HFFc6 (cell line): ENCODE measurements at places on chromosomes 2 and 18.

GRCh38 chr2:134348760-134349159, 94.9 kb downstream of the MGAT5 start:
- DNase-seq = no peak
- H3K4me3 ChIP-seq = peak overlapping the region; percentile 40; the same call in 1 of the 2 replicates
- peaks cover 2% of the 10 kb centered on the region; the same call in 1 of the 2 replicates for H3K27me3 ChIP-seq
- peaks cover 17% of the 10 kb centered on the region for H3K4me1 ChIP-seq

- peaks cover 2% of the 10 kb centered on the region; the same call in 1 of the 2 replicates for H3K27me3 ChIP-seq
- no peaks in the 10 kb centered on the region for H3K4me1 ChIP-seq
- H3K36me3 ChIP-seq = no peaks in the 10 kb centered on the region; the same call in 1 of the 2 replicates
- no peak for DNase-seq
- H3K27ac ChIP-seq = no peak overlapping the region
These were observed 278.3 kb downstream of the MYCN start for GRCh38 chr2:16218625-16219024.

- no peak overlapping the region for H3K27ac ChIP-seq
- H3K36me3 ChIP-seq = no peaks in the 10 kb centered on the region
- no peak for DNase-seq
- H3K4me1 ChIP-seq = peaks cover 13% of the 10 kb centered on the region
- H3K27me3 ChIP-seq = peaks cover 2% of the 10 kb centered on the region; the same call in 1 of the 2 replicates
- H3K4me3 ChIP-seq = no peak overlapping the region
These were observed 168.9 kb upstream of the SERPINE2 start for GRCh38 chr2:224208007-224208406.

DNA sequence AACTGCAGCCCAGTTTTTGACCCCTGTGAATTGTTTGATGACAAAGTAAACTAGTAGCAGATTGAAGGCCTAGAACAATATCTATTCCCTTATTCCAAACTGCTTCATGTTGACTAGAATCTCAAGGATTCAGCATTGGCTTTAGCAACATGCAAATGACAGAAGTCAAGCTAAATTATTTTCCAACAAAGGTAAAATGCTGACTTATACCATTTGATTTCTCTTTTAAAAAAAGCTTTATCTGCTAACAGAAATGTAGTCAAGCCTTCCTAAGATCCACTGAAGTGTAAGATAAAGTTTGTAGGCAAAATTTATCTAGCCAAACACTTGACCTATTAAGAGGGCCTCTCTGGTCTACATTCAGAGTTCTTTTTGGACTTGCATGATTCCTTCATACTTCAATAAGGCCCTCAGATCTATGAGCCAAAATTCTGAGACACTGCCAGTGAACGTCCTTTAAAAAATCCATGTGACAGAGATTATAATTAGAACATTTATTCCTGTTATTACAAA, 9.5 kb upstream of the CYBRD1 start:
- H3K27ac ChIP-seq = no peak overlapping the region
- DNase-seq = no peak
- H3K4me1 ChIP-seq = peaks cover 25% of the 10 kb centered on the region
- no peak overlapping the region for H3K4me3 ChIP-seq

GRCh38 chr18:36733150-36733549, 95.7 kb downstream of the TPGS2 start:
- H3K36me3 ChIP-seq = peaks cover 33% of the 10 kb centered on the region
- no peak for DNase-seq
- H3K4me1 ChIP-seq = peaks cover 6% of the 10 kb centered on the region
- no peak overlapping the region for H3K4me3 ChIP-seq
- no peak overlapping the region for H3K27ac ChIP-seq
- H3K27me3 ChIP-seq = peaks cover 2% of the 10 kb centered on the region

- DNase-seq = peak; percentile 21
- peak overlapping the region; percentile 95 for H3K27ac ChIP-seq
- no peaks in the 10 kb centered on the region; the same call in 1 of the 2 replicates for H3K27me3 ChIP-seq
- peaks cover 72% of the 10 kb centered on the region for H3K4me1 ChIP-seq
- peak overlapping the region; percentile 93 for H3K4me3 ChIP-seq
These were observed 65.4 kb downstream of the LRRFIP1 start for GRCh38 chr2:237692601-237693290.

- peaks cover 24% of the 10 kb centered on the region for H3K4me1 ChIP-seq
- no peaks in the 10 kb centered on the region for H3K36me3 ChIP-seq
- peaks cover 5% of the 10 kb centered on the region; the same call in 1 of the 2 replicates for H3K27me3 ChIP-seq
- no peak for DNase-seq
- H3K27ac ChIP-seq = no peak overlapping the region
These were observed 3.3 kb downstream of the KATNAL2 start for GRCh38 chr18:46920653-46921052.

DNA sequence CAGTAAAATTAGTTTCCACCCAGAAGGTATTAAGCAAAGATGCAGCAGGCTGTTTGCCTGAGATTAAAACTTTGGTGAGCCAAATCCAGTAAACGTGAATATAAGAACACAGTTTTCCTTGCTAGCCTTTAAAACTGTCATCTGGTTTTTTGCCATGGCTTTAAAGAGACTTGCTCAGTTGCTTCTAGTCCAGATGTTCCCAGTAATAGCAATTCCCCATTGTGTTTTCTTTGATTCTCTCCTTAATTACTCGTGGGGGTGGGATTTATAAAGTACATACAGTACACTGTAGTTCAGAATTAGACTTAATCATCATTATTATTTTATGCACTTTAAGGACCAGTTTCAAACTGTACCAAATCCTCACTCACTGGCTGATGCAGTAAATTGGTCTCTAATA, 303.5 kb upstream of the ZNF804A start:
- H3K27me3 ChIP-seq = no peaks in the 10 kb centered on the region
- no peak for DNase-seq
- H3K36me3 ChIP-seq = no peaks in the 10 kb centered on the region
- no peak overlapping the region for H3K27ac ChIP-seq

- DNase-seq = no peak
- no peaks in the 10 kb centered on the region for H3K36me3 ChIP-seq
- H3K4me1 ChIP-seq = peaks cover 22% of the 10 kb centered on the region
- H3K27me3 ChIP-seq = no peaks in the 10 kb centered on the region; the same call in 1 of the 2 replicates
These were observed 14.3 kb upstream of the ITGA6 start for GRCh38 chr2:172412984-172413492.

DNA sequence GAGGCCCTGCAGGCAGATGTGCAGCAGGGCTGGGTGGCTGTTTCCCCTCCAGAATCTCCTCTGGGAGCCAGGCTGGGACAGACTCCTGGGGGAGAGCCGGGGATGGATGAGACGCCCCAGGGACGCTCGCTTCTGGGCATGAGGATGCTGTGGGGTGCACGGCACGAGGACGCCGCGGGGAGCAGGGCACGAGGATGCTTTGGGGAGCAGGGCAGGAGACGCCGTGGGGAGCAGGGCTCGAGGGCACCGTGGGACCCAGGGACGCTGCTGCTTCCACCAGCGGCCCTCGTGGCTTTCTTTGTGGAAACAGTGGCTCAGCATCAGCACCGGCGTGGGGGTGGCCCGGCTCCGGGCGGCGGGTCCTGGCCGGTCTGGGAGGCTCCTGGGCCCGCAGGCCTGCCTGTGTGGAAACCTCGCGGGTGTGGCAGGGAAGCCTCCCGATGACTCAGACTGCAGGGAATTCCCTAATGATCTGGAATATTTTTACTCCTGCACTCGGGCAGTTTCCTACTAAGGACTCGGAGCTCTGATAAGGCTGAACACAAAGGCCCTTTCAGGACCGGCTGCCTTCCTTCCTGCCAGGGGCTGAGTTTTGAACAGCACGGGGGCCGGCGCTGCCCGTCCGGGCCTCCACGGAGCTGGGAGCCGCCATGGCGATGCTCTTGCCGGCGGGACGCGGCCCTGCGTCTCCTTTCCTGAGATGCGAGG, 62.6 kb downstream of the NFATC1 start:
- H3K27ac ChIP-seq = no peak overlapping the region
- peaks cover 6% of the 10 kb centered on the region for H3K4me1 ChIP-seq
- no peak overlapping the region for H3K4me3 ChIP-seq
- DNase-seq = peak; percentile 70
- no peaks in the 10 kb centered on the region; the same call in 1 of the 2 replicates for H3K27me3 ChIP-seq
- H3K36me3 ChIP-seq = no peaks in the 10 kb centered on the region
